ENCODE measurements at places on chromosomes 11 and 22. TPM values are rescaled to one million over a fixed set of nuclear protein-coding genes. Genes with fewer than 3 reads are reported as not detected.

DNA sequence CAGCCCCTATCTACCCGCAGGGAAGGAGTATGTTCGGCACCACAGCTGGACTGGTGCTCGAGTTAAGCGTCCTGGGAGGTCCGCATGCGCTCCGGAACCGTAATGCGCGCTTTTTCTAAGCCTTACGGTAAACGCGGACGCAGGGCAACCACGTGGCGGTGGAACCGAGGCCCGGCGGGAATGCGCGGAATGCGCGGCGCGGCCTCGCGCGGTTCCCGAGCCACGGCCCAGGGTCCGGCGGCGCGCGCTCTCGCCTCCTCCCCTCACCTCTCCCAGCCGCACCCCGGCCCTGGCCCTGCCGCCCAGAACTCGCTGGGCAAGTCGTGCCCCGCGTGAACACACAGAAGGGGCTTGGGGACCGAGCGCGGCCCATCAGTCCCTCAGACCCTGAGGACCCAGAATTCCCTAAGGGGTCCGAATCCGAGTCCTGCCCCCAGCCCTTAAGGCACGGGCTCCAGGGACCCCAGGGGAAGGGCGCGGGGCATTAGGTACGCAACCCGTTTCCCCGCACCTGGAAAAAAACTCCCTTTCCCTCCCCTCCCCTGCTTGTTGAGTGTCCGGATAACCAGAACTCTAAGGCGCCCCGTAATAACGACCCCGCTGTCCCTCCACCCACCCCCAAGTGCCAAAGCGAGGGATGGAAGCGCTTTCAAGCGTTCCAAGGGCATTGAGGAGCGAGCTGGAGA is 4.3 kb upstream of the CCND1 start:
- DNase-seq, result peak; percentile 71

DNA sequence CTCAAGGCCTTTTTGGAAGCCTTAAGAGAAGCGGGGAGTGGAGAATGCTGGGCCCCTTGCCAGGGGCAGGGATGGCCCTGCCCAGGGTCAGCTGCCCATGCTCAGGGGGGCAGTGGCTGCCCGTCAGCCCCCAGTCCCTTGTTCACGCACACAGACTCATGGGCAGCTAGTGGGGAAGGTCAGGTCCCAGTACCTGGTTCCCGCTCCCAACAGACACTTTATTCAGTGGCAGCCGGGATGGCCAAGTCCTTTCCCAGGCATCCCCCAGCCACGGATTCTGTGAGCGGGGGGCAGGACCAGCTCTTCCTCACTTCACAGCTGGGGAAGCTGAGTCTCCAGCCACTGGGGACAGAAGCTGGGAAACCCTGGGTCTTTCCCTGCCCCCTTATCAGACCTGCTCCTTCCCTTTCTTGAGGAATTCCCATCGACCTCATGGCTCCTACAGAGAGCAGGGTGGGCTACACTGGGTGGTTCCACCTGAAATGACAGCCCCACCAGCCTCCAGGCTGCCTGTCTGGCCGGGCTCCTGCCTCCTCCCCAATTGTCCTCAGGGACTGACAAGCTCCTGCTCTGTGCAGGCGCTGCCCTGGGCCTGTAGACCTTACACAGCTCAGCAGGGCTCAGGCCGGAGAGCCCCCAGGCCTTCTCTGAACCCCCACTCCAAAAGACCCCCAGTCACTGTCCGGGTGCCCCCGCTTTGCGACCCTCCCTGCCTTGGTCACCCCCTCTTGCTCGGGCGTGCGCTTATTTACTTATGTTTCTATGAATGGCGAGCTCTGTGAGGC is 61.0 kb upstream of the FGF3 start:
- no peak for DNase-seq

- no peak for DNase-seq
Measured at GRCh38 chr11:92702037-92702804, 267.2 kb upstream of the MTNR1B start.

GPR83 gene
- total RNA-seq, result 0.62 TPM

GAB2 gene
- 33.6 TPM for total RNA-seq

GRCh38 chr11:93784935-93785360 is 866 bp downstream of the MED17 start:
- DNase-seq, result no peak

DNA sequence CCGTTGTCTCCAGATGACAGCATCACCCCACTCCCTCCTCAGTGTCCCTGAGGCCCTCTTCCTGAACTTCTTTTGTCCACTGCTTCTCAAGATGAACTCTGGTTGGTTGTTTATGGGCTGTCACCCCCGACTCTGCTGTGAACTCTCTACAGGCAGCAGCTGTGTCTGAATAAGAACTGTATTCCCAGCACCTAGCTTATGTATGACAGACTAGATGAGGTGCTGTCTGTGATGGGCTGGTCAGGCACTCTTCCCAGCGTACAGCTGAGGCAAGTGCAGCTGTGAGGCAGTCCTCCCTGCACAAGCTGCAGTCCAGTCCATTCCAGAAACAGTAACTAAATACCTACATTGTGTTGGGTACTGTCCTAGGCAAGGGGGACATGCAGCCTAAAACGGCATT is 111.4 kb upstream of the PITPNB start:
- DNase-seq, result no peak

DNA sequence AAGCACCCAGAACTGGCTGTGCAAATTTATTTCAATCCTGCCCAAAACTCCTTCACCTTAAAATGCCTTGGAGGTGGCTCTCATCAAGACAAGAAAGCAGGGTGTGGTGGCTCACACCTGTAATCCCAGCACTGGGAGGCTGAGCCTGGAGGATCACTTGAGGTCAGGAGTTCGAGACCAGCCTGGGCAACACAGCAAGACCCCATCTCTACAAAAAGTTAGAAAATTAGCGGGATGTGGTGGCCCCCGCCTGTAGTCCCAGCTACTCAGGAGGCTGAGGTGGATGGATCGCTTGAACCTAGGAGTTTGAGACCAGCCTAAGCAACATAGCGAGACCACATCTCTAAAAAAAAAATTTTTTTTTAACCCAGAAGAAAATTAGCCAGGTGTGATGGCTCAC is 689 bp upstream of the RAB39A start:
- no peak for DNase-seq

DNA sequence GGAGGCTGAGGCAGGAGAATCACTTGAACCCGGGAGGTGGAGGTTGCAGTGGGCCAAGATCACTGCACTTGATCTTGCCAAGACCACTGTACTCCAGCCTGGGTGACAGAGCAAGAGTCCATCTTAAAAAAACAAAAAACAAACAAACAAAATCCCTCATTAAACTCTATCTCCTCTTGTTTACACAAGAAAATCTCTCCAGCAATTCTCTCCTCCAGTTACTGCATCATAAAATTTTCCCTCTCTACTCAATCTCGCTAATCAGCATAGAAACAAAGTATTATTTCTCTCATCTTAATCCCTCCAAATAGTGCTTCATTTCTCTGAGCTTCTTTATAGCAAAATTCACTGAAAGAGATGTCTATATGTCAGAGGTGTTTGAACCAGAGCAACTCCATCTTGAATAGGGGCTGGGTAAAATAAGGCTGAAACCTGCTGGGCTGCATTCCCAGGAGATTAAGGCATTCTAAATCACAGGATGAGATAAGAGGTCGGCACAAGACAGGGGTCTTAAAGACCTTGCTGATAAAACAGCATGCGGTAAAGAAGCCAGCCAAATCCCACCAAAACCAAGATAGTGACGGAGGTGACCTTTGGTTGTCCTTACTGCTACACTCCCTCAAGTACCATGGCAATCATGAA is 19.8 kb downstream of the MTMR2 start:
- no peak for DNase-seq

- no peak for DNase-seq
Measured at GRCh38 chr11:74086242-74086884, 77.5 kb upstream of the UCP3 start.

DNA sequence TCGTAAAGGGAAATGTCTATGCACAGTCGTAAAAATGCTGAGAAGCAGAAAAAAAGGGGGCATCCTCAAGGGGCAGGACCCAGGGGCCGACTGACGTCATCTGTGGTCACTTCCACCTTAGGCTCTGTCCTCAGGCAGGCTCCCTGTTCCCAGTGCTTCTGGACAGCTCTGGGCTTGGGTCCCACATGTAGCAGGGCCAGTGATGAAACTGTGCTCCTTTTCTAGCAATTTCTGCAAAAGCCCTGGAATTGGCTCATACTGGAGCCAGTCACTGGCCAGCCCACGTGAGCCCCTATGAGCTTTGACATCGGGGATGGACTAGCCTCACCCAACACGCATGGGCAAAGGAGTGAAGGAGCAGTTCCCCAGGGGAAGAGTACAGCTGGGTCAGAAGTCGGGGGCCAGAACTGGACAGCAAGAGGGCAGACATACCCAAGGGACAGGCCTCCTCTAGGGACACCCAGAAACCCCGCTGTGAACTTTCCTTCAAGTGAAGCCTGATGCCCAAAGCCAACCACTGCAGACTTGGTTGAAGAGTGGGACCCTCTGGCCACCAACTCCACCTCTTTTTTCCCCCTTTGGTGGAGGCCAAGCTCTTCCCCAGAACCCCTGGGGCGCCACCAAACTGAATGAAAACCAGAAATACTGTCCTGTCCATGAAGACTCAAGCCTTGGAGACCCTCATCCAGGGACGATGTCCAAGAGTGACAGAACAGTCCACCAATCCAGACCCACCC is 1349.0 kb downstream of the BRD1 start:
- DNase-seq, result no peak

BBOX1 gene
- not detected for total RNA-seq

GRCh38 chr11:64755681-64756361 is 4.0 kb downstream of the PYGM start:
- no peak for DNase-seq

- no peak for DNase-seq
Measured at GRCh38 chr11:65663639-65664200, 1.0 kb upstream of the RELA start.

GRCh38 chr11:7032692-7033091 is 12.4 kb downstream of the NLRP14 start:
- DNase-seq, result no peak

DNA sequence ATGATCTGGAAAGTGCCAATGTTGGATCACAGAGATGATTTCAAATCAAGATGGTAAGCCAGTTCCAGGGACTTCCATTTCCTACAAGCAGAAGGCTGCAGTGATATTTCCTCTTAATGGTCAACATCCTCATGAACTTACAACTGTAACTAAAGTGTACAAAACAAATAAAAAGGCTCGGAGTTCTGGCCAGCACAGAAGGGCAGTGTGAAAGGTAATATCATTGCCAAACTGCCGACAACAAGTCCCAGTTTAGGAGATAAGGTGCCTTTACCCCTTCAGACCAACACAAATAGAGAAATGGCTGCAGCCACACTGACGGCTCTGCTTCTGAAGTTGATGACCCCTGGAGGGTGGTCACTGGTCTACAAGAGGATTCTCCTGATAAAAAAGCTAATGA is 91.1 kb downstream of the ETS1 start:
- no peak for DNase-seq

PDE2A gene
- total RNA-seq, result 0.91 TPM

DNA sequence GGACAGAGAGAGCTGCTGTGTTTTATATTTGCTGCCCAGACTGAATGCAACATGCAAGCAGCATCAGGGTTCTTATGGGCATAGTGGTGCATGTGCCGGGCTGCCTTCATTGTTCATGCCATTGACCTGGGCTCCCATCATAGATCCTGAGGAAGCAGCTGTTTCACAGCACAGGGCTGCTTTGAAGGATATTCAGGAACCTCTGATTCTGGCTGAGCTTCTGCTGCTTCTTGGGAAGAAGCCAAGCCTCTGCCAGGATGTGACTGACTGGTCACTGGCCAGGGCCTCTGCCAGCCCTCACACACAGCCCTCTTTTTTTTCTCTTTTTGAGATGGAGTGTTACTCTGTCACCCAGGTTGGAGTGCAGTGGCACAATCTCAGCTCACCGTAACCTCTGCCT is 43.3 kb downstream of the CYB5R2 start:
- no peak for DNase-seq

GRCh38 chr11:44463751-44464150 is 101.7 kb upstream of the CD82 start:
- DNase-seq, result no peak

DNA sequence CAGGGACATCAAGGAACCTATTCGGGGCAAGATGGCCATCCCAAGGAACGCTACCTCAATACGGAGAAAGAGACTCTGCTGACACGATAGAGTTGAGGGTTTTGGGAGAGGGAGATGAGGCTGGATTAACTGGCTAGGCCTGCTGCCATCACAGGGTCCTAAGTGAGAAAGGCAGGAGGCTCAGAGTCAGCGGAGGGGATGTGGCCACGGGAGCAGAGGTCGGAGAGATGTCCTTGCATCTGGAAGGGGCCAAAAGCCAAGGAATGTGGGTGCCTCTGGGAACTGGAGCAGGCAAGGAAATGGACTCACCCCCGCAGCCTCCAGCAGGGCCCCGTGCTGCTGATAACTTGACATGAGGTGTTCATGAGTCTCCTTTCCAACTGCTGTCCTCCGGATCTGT is 31.0 kb upstream of the RFPL3 start:
- DNase-seq, result no peak

- DNase-seq, result no peak
Measured at GRCh38 chr22:36215981-36216380, 14.4 kb upstream of the APOL4 start.
